ENCODE measurements at places on chromosomes 5 and 9.

DNA sequence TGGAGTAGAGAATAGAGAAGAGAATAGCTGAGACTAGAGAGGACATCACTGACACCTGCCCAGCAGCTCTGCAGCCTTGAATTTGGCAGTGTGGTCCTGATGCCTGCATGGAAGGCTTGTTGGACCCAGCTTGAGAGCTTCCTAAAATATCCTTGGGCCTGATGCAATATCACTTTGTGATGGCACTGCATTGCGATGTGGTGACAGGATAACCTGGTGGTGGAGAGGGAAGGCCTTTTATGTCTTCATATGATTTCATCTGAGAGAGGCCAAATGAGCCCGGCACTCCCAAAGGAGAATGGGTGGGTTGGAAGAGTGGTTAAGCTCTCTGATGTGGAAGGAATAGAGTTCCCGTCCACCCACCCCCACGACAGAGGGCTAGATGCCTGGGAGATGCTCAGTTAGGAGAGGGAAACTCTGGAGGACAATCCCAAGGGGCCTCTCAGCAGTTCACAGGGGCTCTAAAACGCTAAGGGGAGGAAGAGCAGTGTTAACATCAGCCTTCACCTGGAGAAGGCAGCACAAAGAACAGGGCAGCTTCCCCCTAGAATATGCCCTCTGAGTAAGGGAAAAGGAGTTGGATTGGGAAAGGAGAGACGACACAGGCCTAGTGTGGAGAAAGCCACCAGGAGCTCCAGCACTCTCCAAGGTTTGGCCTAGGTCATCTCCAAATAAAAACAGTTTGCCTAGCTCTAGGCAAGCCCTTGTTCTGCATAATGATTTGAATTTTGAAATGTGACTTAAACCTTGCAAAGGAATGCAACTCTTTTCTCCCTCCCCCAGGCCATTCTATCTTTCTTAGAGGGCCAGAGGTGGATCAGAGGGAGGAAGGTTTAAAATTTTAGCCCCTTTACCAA, 99.8 kb upstream of the SSBP2 start:
- no peak for DNase-seq

DNA sequence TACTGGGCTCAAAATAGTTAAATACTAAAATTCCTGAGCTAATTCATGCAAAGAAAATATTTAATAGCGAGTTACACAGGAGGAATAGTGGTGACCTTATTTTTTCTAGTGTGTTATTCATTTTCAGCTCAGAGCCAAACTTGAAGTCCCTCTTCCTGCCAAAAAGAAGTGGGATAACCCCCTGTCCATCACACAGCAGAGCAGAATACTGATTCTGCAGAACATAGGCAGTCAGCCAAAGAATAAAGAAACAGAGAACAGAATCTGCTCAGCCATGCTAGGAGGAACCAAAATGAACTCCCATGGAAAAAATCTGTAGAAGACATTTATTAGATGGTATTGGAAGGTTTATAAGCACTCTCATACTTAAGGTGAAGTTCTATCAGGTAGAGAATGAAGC, 49.4 kb upstream of the GRIN3A start:
- DNase-seq, result no peak

- DNase-seq, result no peak
Observed at GRCh38 chr9:122393284-122393983, 22.6 kb downstream of the PTGS1 start.

- no peak for DNase-seq
Observed at GRCh38 chr9:73183428-73183827, 31.8 kb downstream of the ANXA1 start.

DNA sequence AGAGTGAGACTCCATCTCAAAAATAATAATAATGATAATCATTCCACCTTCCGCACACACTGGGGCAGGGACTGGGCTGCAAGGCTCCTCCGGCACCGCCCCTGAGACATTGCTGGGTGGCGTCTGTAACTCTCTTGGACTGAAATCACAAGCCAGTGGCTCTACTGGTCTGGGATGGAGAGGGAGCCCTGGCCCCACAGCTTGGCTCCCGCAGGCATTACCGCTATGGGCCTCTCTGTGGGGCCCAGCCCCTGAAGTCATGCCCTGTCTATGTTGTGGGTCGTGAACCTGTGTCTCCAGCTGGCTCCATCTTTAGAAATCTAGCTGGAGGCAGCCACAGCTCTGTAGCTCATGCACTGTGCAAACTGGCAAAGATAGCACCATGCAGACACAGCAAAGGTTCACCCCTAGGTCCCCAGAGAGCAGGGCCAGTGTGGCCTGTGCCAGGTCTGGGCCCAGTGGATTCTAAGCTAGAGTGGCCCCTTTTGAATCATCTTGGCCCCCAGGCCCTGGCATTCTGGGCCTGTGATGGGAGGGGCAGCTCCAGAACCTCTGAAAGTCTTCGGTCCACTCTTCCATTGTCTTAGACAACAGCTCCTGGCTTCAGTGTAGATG, 36.1 kb upstream of the COL5A1 start:
- no peak for DNase-seq

- DNase-seq, result peak; percentile 19
Observed at GRCh38 chr9:133737774-133738639, at the start of gene SARDH. Gene SARDH (minus strand): TSS chr9:133738352. CDS start chr9:133734173, 4,179 bp downstream.

- no peak for DNase-seq
Observed at GRCh38 chr5:96734871-96735325, 72.7 kb downstream of the CAST start.

- no peak for DNase-seq
Observed at GRCh38 chr5:143738417-143739401, 73.3 kb upstream of the HMHB1 start.
